ENCODE measurements at places on chromosomes 7 and 10. TPM values are rescaled to one million over a fixed set of nuclear protein-coding genes. Genes with fewer than 3 reads are reported as not detected.

Gene CCDC172
- total RNA-seq, result not detected

Gene MMD2
- total RNA-seq, result not detected

Gene SPAM1
- total RNA-seq, result not detected

Gene RET
- total RNA-seq, result under 0.01 TPM

Measured in melanocyte of skin (primary cell).